Heart left ventricle (tissue), 16 donors: ENCODE measurements at places on chromosomes 7 and 10.

GRCh38 chr7:32579776-32580175 is 84.5 kb downstream of the AVL9 start:
- no peak for DNase-seq

GRCh38 chr10:118343115-118343514 is 991 bp upstream of the FAM204A start:
- DNase-seq: no peak

DNA sequence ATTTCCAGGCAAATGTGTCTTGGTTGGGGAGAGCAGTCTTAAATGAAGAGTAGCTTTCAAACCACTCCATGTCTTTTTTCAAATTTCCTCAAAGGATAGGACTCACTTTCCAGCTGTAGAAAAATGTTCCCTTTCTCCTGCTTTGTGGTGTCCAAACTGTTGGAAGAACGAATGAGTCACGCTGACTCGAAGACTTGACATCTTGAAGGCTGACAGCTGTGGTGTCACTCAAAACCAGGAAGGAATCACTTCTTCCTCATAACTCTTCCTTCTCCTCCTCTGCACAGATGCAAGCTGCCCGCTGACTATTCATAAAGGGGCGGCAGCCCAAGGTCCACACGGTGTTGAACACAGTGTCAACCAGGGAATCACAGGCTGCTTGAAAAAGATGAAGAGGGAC is 19.2 kb downstream of the PLA2G12B start:
- no peak for DNase-seq

- no peak for DNase-seq
These were observed 70.9 kb upstream of the CHST15 start for GRCh38 chr10:124164264-124164663.

DNA sequence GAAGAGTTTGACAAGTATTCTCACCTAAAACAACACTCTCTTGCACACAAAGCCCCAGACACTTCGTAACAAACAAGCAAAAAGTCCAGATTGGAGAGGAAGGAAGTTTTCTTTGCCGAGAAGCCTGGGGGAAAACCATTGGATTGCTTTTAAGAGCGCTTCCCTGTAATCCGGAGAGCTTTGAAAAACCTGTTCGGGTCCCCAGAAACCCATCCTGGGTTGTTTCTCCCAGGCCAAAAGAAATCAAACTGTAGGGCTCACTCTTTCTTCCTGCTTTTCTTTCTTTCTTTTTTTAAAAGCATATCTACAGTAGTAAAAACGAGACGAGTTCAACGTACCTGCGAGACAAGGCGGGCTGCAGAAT is 655 bp downstream of the SP8 start:
- no peak for DNase-seq

DNA sequence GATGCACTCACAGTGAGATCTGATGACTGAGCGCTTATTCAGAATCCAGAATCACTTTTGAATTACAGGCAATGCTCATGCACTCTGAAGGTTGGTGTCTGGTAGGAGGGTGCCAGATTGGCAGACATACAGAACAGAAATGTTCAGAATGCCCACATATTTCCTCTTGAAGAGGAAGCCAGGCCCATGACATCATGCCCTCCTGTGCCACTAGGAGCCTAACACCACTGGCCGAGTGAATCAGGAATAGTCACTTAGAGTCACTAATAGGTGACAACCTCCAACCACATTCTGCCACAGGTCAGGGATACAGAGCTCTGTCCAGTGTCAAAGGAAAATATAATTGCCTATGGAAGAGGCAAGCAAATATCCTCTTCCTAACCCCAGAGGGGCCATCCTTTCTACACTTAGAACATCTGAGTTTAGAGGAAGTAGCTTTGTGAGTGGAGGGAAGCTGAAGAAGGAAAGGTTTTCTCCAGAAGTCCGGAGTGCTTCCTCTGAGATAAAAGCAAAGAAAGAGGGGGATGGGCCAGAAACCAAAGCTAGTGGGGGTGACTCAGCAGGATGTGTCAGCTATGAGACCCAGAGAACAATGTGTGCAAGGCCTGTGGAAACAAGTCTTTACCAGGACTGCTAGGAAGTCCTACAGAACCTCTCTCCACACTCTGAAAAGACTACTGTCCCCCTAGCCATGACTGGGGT is 838.8 kb downstream of the GRID1 start:
- no peak for DNase-seq

GRCh38 chr10:51246156-51246555 is 171.9 kb downstream of the PRKG1 start:
- no peak for DNase-seq

- no peak for DNase-seq
These were observed 56.2 kb upstream of the OPN4 start for GRCh38 chr10:86598151-86598550.

- DNase-seq: no peak
These were observed 67.0 kb upstream of the PRLHR start for GRCh38 chr10:118662228-118663035.

DNA sequence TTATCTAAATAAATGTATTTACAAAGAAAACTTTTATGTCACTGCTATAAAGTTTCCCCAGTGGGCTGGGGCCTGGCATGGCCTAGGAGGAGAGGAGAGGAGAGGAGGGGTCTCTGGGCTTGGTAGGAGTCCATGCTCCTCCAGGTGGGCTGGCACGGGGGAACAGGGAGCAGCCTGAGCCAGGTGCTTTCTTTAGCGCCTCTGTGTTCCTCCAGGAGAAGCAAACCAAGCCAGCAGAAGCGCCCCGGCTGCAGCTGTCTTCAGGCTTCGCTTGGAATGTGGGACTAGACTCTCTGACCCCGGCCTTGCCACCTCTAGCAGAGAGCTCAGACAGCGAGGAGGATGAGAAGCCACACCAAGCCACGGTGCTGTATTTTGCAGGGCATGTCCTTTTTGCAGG is 10.6 kb downstream of the CALHM2 start:
- no peak for DNase-seq

DNA sequence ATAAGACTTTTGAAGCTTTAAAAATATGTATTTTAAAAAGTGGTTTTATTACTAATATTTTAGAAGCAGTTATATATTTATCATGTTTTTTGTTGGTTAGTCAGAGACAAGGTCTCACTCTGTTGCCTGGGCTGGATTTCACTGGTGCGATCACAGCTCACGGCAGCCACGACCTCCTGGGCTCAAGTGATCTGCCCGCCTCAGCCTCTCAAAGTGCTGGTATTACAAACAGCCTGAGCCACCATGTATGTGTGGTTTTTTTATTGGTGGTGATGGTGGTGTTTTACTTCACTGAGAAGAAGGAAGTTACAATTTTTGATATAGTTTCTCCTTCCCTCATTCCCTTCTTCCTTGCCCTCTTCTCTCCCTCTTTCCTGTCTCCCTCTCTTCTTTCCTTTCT is 13.4 kb downstream of the NHLRC2 start:
- no peak for DNase-seq

DNA sequence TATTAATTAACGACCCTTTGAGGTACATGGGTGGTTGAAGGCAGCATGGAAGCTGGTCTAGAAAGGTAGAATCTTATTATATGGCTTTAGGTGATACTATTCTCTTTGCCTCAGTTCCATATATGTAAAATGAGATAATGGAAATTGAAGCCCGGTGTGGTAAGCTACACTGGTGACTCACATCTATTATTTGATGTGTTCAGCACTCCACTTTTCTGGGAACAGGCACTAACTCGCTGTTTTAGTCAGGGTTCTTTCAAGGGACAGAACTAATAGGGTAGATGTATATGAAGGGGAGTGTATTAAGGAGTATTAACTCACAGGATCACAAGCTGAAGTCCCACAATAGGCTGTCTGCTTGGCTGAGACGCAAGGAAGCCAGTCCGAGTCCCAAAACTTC is 4.4 kb upstream of the TRUB1 start:
- no peak for DNase-seq

DNA sequence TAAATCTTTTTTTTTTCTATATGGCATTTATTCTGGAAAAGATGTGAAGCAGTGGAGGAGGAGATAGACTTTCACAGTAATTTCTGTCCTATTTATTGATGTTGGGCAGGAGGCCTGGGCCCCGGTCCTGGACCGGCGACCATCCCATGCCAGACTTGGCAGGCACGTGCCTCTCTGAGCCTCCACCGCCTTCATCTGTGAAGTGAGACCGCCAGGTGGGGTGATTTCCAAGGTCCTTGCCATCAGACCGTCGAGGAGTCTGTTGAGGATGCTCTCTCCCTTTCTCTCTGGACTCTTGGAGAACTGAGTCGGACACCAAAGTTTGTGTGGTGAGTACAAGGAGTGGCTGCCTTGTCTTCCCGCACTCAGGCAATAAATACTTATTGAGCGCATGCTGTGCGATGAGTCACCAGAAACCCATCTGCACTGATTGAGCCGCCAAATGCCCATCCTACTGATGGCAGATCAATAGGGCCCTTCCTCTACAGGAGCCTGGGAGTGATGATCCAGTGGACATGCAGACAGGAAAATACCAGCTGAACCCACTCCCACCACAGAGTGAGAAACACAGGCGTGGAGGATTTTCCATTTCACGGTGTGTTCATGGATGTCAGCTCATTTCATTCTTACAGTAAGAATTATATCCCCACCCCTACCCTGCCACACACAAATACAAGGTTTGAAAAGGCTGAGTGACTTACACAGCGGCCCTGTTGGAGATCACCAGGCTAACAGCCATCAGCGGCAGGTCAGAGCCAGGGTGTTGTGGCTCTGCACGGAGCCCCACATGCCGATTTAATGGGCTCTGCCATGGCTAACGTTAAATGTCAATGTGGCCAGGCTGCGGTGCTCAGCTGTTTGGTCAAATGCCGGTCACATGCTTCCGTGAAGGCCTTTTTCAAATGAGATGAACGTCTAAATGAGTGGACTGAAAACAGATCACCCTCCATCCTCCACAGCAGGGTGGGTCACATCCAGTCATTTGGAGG is 11.5 kb upstream of the PRKAG2 start:
- DNase-seq: no peak

DNA sequence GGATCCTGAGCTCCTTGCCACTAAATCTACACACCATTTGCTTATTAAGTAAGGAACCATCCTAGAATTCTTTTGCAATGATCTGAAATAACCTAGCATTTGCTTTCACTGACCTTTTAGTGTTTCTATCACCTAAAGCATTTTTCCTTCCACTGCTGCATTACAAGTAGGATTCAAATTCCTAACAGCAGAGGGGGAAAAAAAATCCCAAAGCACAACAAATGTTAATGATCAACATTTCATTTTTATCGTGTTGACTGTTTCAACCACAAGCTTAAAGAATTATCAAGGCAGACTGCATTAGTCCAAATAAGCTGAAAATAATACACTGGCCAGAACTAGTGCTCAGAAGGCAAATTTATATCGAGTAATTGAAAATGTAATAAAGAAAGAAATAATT is 174.7 kb upstream of the TCF7L2 start:
- no peak for DNase-seq

GRCh38 chr7:47454069-47454973 is 127.6 kb downstream of the TNS3 start:
- DNase-seq: no peak

GRCh38 chr7:24318326-24318725 is 34.3 kb downstream of the NPY start:
- no peak for DNase-seq

- DNase-seq: no peak
These were observed 254.1 kb downstream of the KIAA1217 start for GRCh38 chr10:24462889-24463552.

GRCh38 chr7:139297795-139298194 is 43.3 kb upstream of the FMC1 start:
- no peak for DNase-seq

GRCh38 chr7:29894256-29894655 is 87.9 kb downstream of the WIPF3 start:
- no peak for DNase-seq

DNA sequence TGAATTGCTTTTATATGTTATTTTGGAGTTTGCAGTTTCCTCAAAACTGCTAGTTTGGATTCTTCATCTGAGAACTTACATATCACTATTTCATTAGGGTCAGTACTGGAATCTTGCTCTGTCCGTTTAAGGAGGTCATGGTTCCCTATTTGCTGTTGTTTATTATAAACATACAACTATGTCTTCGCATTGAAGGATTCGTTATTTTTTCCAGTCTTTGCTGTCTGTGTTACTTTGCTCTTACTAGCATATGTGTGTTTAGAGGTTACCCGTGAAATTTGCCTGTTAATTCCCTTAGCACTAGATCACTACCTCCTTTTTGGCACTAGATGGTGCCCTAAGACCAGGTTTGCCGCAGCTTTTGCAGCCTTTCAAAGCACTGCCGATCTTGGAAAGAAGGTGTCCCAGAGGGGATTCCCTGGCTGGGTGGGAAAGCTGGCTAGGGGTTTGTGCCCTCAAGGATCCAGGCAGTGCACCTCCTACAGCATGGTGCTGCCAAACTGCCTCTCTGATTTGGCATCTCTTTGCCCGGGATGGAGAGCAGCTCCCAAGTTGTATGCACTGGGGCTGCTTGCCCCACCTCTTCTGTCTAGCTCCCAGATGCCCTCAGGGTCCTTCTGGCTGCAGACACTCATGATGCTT is 103.1 kb upstream of the APBB1IP start:
- no peak for DNase-seq

GRCh38 chr7:157576415-157576814 is 239.6 kb downstream of the DNAJB6 start:
- peak; percentile 65 for DNase-seq

GRCh38 chr7:143172354-143172753 is 10.9 kb upstream of the TAS2R39 start:
- no peak for DNase-seq

DNA sequence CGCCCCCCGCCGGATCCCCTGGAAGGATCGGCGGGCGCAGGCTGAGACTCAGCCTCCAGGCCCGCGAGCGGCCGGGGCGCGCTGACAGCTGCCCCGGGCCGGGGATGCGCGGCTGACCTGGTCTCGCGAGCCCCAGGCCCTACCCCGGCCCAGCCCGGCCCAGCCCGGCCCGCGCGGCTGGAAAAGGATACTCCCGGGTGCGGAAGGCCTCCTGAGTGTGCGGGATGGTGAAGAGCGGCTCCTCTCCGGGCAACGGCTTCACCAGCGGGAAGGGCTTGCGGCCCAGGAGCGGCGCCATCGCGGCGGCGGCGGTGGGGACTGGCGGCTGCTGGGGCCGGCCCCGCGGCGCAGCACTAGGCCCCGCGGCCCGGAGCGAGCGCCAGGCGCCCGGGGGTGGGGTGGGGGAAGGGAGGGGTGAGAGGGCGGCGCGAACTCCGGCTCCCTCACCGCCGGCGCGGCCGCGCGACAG is 423 bp downstream of the BAZ1B start:
- DNase-seq: peak; percentile 70
